Activated CD4-positive, alpha-beta T cell treated with anti-CD3 and anti-CD28 coated beads for 36 hours (primary cell): ENCODE measurements at places on chromosomes 1 and 21. TPM values are rescaled to one million over a fixed set of nuclear protein-coding genes. Genes with fewer than 3 reads are reported as not detected.

CFAP45 gene
- total RNA-seq: 0.98 TPM

C1orf116 gene
- 0.05 TPM for total RNA-seq

MARK1 gene
- not detected for total RNA-seq

VAV3 gene
- total RNA-seq: 1.3 TPM

ZSWIM5 gene
- total RNA-seq: 0.69 TPM

EMC1 gene
- 45.0 TPM for total RNA-seq

DYRK3 gene
- total RNA-seq: 8.3 TPM

TRNP1 gene
- 0.69 TPM for total RNA-seq

DNA sequence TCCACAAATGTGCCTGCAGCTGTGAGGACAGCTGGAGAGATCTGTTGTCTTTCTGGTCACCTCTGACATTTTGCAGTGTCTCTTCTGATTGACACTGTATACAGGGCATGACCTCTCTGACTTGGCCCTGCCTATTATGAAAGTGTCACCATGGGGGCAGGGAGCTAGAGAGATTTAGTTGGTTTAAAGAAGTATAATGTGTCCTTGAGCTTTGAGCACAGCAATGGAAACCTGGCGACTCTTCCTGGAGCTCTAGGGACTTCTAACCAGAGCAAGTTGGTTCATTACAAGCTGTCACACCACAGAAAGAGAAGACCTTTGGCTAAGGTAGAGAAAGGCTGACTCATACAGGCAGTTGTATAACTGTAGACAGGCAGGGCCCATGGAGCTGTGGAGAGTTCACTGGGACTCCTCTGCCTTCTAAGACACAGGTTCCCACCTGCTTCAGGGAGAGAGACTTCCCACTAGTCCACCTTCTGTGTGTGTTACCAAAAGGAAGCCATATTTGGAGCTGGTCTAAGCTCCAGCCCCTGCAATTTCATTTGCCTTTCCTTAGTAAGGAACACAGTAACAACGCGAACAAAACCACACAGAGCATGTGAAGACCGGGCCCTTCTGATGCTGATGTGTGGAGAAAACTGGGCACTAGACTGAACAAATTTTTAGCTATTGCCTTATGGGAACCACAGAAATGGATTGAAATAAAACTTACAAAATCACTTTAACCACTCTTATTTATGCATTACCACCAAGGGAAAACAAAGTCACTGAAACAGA lies 90.5 kb upstream of the ADAR start:
- H3K4me3 ChIP-seq: no peak overlapping the region
- no peaks in the 10 kb centered on the region for H3K36me3 ChIP-seq
- H3K4me1 ChIP-seq: peaks cover 7% of the 10 kb centered on the region
- peak; percentile 44 for DNase-seq

- H3K36me3 ChIP-seq: no peaks in the 10 kb centered on the region
- H3K4me1 ChIP-seq: no peaks in the 10 kb centered on the region
- no peaks in the 10 kb centered on the region for H3K27me3 ChIP-seq
- H3K4me3 ChIP-seq: no peak overlapping the region
- no peak overlapping the region for H3K27ac ChIP-seq
Observed at GRCh38 chr1:222095606-222096475, 354.0 kb upstream of the DUSP10 start.

DNA sequence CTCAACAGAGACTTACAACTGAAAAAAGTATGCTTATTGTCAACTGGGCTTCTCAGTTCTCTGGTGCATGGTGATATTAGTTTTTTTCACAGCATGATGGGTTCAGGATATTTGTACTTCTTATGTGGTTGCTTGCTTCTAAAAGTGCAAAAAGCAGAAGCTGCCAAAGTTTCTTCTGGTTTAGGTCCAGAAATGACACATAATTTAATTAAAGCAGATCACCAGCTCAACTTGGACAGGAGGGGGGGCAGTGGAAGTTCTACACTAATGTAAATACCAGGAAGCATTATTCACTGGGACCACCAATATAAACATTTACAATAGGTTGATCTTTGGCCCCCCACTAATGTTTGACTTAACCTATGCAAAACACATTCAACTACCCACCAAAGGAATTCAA lies 354.8 kb upstream of the BRINP3 start:
- no peak for DNase-seq
- H3K4me3 ChIP-seq: no peak overlapping the region

DNA sequence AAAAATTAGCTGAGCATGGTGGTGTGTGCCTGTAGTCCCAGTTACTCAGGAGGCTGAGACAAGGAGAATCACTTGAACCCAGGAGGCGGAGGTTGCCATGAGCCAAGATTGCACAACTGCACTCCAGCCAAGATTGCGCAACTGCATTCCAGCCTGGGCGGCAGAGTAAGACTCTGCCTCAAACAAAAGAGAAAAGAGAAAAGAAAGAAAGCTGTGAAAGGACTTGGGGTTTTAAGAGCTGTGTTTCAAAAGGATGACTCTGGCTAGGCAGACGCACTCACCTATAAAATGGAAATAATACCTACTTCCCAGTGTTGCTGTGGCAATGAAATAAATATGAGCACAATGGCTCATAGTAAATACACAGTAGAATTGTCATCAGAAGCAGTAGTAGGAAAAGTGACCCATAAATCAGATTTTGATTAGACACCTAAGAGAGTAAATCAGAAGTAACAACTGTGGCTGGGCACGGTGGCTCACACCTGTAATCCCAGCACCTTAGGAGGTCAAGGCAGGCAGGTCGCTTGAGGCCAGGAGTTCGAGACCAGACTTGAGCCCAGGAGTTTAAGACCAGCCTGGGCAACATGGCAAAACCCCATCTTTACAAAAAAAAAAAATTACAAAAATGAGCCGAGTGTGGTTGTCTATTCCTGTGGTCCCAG lies 45.9 kb upstream of the PUM1 start:
- peaks cover 3% of the 10 kb centered on the region for H3K27me3 ChIP-seq
- H3K36me3 ChIP-seq: no peaks in the 10 kb centered on the region
- no peak overlapping the region for H3K4me3 ChIP-seq
- H3K4me1 ChIP-seq: no peaks in the 10 kb centered on the region
- H3K27ac ChIP-seq: no peak overlapping the region
- DNase-seq: no peak

DNA sequence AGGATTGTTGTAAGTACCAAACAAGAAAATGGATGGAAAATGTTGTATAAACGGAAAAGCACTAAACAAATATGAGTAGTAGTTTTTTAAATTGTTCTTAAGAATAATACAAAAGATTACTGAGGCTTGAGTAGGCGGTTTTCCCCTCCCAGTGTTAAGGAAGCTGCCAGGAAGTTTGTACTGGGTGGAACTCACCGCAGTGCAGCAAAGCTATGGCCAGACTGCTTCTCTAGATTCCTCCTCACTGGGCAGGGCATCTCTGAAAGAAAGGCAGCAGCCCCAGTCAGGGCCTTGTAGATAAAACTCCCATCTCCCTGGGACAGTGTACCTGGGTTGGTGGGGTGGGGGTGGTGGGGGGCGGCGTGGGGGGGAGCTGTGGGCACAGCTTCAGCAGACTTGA lies 58.7 kb downstream of the XCL2 start:
- H3K36me3 ChIP-seq: no peaks in the 10 kb centered on the region
- DNase-seq: no peak
- peaks cover 42% of the 10 kb centered on the region for H3K4me1 ChIP-seq
- no peak overlapping the region for H3K4me3 ChIP-seq
- no peak overlapping the region for H3K27ac ChIP-seq
- no peaks in the 10 kb centered on the region for H3K27me3 ChIP-seq

- H3K27ac ChIP-seq: no peak overlapping the region
- no peak for DNase-seq
- no peak overlapping the region for H3K4me3 ChIP-seq
- no peaks in the 10 kb centered on the region for H3K36me3 ChIP-seq
Observed at GRCh38 chr1:94793296-94793656, 26.9 kb upstream of the SLC44A3 start.

DNA sequence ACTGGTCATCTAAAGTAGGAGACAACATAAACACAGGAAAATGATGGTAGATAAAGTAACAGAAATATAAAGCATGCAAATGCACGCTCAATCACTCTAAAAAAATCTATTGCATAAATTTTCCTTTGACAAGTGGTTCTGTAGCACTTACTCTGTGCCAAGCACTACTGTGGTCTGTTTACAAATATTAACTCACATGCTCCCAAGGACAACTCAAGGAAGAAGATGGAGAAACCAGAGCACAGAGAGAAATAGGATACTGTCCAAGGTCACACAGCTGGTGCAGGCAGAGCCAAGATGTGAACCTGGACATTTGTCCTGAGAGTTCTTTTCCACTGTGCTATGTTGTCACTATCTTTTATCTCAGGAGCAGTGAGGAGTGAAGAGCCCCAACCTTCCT lies 105.2 kb downstream of the PAPPA2 start:
- no peaks in the 10 kb centered on the region for H3K4me1 ChIP-seq
- H3K27me3 ChIP-seq: peaks cover 9% of the 10 kb centered on the region
- H3K4me3 ChIP-seq: no peak overlapping the region
- no peak for DNase-seq

- DNase-seq: no peak
- no peak overlapping the region for H3K27ac ChIP-seq
- no peaks in the 10 kb centered on the region for H3K36me3 ChIP-seq
- H3K4me1 ChIP-seq: peaks cover 6% of the 10 kb centered on the region
Observed at GRCh38 chr1:186865857-186866256, 37.1 kb downstream of the PLA2G4A start.

DNA sequence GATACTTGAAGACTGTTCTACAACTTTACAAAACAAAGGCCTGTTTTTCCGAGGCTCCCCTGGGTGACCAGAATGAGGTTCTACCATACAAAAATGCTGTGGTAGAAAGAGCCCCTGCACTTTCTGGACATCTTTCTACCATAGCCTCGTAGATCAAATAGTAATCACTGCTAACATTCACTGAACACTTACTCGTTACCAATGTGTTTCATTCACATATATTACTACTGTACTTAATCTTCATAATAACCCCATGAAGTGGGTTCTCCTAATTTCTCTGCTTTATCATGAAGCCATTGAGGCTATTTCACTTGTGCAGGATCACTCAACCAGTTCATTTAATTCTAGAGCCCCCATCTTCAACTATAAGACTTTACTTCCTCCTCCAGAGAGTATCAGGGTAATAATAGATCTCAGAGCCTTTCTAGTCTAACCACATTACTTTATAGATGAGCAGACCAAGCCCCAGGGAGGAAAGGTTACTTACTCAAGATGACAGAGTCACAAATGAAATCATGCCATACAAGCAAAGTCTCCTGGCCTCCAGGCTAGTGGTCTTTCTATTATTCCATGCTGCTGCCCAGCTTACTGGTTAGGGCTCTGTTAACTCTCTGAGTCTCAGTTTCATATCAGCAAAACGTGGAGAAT lies 46.7 kb upstream of the OSBPL9 start:
- H3K4me1 ChIP-seq: peaks cover 32% of the 10 kb centered on the region
- DNase-seq: no peak
- no peaks in the 10 kb centered on the region for H3K36me3 ChIP-seq
- no peaks in the 10 kb centered on the region for H3K27me3 ChIP-seq
- H3K4me3 ChIP-seq: no peak overlapping the region
- peak overlapping the region; percentile 87 for H3K27ac ChIP-seq

DNA sequence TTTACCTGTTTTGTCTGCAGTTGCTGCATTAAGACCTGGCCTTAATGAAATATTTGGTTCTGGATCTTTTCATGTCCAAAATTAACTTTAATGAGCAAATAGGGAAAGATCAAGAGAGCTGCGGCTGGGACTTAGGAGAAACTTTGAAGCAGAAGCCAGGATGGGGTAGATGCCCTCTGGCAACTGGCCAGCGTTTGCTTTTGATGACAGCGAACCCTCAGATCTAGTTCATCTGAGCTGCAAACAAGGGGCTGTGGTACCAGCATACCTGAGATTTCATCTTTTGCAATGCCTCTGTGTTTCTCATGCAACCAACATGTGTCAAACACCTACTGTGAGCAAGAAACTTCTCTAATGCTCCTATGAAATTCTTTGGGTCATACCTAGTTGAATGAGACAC lies 13.0 kb upstream of the TEDDM1 start:
- H3K36me3 ChIP-seq: no peaks in the 10 kb centered on the region
- H3K27ac ChIP-seq: no peak overlapping the region
- peaks cover 31% of the 10 kb centered on the region for H3K27me3 ChIP-seq
- H3K4me1 ChIP-seq: no peaks in the 10 kb centered on the region
- no peak for DNase-seq

- DNase-seq: no peak
- peaks cover 26% of the 10 kb centered on the region for H3K36me3 ChIP-seq
- no peak overlapping the region for H3K4me3 ChIP-seq
- no peaks in the 10 kb centered on the region for H3K27me3 ChIP-seq
- H3K4me1 ChIP-seq: peaks cover 20% of the 10 kb centered on the region
Observed at GRCh38 chr1:174996476-174996875, 3.3 kb upstream of the CACYBP start.

DNA sequence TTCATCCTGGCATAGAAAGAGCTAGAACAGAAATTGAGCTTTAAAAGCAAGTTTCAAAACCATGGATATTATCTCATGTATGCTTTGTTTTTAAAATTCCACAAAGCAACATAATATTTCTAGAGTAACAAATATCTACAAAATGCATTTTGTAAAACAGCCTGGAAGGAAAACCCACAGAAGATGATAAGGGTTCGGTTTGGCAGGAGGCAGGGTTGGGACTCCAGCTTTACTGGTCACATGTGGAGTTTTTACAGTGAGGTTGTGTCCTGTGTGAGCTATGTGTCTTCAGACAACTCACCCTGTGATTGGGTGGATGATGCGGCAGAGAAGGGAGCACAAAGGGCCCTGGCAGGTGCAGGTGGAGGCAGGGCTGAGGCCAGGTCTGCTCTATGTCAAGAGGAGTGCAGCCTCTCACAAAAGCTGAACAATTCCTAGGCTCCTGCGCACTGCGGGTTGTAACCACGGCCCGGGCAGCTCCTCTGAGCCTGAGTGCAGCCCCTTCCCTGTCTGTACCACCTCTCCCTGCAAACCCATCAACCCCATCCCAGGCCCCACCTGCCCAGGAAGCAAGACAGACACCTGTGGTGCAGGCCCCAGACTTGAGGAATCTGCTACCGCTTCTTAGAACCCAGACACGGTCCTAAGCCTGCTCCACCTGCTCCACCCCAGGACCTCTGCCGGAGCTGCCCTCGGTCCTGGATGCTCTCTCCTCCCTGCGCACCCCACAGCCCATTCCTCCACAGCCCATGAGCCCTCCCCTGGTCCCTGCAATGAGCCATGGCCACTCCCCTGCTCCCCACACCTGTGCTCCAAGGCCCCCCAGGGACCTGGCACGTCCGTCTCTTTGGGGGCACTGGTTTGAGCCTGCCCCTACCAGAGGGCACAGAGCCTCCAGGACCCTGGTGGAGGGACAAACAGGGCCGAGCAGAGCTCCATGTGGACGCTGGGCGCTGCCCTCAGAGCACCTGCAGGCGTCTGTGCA lies 2.8 kb upstream of the COL18A1 start:
- H3K36me3 ChIP-seq: peaks cover 6% of the 10 kb centered on the region
- H3K4me3 ChIP-seq: no peak overlapping the region
- peaks cover 37% of the 10 kb centered on the region for H3K27me3 ChIP-seq
- no peak overlapping the region for H3K27ac ChIP-seq
- no peak for DNase-seq
- H3K4me1 ChIP-seq: peaks cover 13% of the 10 kb centered on the region

- DNase-seq: no peak
- H3K4me3 ChIP-seq: no peak overlapping the region
- peaks cover 3% of the 10 kb centered on the region for H3K4me1 ChIP-seq
- H3K27ac ChIP-seq: no peak overlapping the region
Observed at GRCh38 chr1:228065543-228066347, 16.8 kb upstream of the ARF1 start.
